ENCODE measurements at places on chromosomes 4 and X.

DNA sequence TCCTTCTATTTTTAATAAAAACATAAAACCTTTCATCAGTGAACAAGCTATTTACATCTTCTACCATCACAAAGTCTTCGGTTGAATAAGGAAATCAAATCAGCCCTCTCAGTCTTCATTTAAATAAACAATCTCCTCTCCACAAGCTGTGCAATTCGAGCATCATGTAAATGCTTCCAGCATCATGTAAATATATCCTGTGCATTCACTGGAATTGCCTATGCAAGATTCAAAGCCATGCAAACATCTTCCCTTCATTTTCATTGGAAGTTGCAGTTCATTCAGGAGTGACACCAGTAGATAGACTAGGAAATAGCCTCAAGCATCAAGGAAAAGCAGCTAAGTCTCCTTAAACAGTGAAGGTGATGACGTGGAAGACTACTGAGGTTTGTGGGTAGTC is 77.7 kb upstream of the PCDH19 start:
- no peak for DNase-seq

DNA sequence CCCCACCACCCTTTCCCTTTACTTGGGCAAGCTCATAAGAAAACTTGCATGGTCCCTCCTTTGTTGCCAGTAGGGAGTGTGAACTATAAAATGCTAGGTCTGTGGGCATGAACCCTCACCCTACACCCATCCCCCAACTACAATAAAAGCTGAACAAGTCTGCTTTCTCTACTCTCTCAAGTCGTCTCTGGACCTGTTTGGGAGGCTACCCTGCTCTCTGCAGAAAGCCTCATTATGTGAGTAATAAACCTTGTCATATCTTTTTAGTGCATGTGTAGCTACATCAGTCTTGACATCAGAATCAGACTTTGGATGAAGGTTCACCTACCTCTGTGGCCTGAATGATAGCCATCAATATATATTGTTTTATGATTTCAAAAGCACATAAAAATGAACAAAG is 155.4 kb upstream of the FAM241A start:
- DNase-seq = no peak

GRCh38 chr4:2061186-2062131 is 2.3 kb downstream of the NAT8L start:
- DNase-seq = no peak

DNA sequence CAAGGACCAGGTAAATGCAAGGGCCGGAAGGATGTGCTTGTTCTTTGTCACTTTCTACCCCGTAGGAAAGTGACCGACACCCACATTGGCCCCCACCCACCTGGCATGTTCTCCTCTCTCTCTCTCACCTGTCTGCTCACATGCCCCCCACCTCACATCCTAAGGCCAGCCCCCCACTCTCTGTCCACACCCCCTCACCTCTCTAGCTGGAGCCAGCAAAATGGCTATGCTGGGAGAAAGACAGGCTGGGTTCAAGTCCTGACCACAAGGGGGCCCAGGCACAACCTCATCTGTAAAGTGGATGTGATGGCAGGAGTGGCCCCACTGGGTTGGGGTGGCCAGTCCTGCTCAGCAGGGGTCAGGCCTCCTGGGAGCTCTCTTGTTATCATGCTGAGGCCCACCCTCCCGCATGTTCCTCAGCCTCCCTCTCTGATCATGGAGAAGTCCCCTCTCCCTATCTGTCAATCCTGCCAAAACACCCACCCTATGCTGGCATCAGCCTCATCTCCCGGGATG is 1.7 kb upstream of the PPP2R2C start:
- DNase-seq = peak; percentile 25

DNA sequence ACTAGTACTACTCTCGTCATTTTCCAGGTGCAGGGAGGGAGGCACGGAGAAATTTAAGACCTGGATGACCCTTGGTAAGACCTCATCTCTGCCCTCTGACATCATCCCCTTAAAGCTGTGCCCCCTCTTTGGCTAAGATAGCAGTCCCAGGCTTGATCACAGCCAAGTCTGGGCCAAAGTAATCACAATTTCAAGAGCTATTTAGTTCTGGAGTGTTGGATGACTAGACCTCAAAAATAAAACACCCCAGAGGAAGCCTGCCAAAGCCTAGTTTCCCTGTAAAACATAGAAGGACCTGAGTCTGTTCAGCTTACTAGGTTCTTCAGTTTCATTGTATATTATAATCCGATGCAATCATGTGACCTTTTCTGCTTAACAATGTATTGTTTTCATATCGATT is 144.6 kb upstream of the ARHGEF9 start:
- no peak for DNase-seq

GRCh38 chr4:6090931-6091330 is 72.7 kb upstream of the C4orf50 start:
- no peak for DNase-seq

Measured in NAMALWA (cell line).